ENCODE measurements at places on chromosomes 12 and 14. TPM values are rescaled to one million over a fixed set of nuclear protein-coding genes. Genes with fewer than 3 reads are reported as not detected.

The SLC5A8 gene
- 3.1 TPM for total RNA-seq

The TXNRD1 gene
- total RNA-seq: 53.3 TPM

The OR4E2 gene
- not detected for total RNA-seq

The REP15 gene
- 0.82 TPM for total RNA-seq

The DDN gene
- 0.64 TPM for total RNA-seq

The CEBPE gene
- total RNA-seq: not detected

The CISTR gene
- not detected for total RNA-seq

The ENDOU gene
- not detected for total RNA-seq

The EID3 gene
- total RNA-seq: 8.5 TPM

The WNT1 gene
- total RNA-seq: not detected

The PRIMA1 gene
- total RNA-seq: 0.73 TPM

The SLCO1A2 gene
- 5.9 TPM for total RNA-seq

The KRT75 gene
- total RNA-seq: not detected

The RNASE3 gene
- not detected for total RNA-seq

The MED6 gene
- total RNA-seq: 59.7 TPM

The LIN7A gene
- total RNA-seq: 32.6 TPM

The INHBC gene
- not detected for total RNA-seq

The PTPN6 gene
- total RNA-seq: 2.9 TPM

The NKX2-1 gene
- not detected for total RNA-seq

DNA sequence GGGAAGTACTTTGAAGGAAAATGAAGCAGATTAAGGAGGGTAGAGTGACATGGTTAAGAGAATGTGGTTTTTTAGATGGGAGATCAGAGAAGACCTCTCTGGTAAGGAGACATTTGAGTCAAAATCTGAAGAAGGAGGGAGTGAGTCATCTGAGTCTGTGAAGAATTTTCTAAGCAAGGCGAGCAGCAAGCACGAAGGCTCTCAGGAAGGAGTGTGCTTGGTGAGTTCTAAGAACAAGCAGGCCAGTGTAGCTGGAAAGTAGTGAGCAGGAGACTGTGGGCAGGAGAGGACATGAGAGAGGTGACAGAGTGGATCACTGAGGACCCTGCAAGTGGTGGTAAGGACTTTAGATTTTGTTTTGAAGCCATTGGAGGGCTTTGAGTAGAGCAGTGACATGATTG is 76.3 kb upstream of the FUT8 start:
- no peak for DNase-seq

- DNase-seq: no peak
Observed at GRCh38 chr12:28611115-28611435, 420.8 kb downstream of the CCDC91 start.

- DNase-seq: peak; percentile 0
Observed at GRCh38 chr14:41875116-41875515, 268.4 kb downstream of the LRFN5 start.

GRCh38 chr12:92062539-92063493 is 82.8 kb downstream of the BTG1 start:
- no peak for DNase-seq

DNA sequence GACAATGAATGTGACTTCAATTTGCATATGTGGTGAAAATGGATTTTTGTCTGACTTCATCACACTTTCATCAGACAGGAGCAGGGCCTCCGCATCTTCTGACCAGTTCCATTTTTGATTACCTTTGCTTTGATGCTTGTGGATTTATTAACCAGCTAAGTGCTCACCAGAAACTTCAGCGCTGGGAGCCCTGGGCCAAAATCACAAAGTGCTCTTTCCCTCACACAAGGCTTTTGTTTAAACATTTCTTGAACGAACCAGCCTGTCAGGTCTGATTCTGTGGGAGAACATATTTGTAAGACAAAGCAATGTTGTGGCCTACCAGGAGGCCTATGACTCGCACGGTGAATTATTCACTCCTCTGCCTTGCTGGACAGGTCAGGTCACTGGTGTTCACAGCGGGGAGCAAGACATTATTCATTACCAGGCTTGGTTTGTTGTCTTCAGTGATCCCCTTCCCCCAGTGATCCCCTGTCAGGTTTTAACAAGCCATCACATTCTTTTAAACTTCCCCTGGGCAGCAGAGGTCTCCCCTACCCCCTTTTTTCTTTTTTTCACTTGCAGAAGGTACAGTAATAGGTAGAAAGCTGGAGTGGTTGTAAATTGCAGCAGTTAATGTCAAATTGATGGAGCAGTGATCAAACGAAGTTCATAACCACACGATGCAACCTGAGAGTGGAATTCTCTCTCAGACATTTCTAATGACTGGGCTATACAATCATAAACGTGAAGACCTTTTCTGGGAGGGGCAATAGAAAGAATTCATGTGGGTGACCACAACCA is 167.5 kb upstream of the PRICKLE1 start:
- DNase-seq: no peak

DNA sequence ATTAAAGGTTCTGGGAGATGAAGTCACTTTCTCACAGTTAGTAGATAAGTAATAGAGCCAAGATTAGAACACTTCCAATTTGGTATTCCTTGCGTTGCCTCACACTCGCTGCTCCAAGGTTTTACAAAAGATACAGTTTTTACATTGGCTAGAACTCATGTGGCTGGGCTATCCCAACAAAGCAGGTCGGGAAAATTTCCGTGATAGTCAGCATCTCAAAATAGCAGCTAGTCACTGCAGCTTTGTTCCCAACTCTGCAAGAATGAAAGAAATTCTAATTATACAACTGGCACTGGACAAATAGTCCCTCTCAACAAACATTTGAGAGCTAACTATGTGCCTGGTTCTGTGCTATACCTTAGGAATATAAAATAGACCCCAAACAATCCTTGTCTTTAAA is 24.6 kb upstream of the PPP1R12A start:
- DNase-seq: no peak

DNA sequence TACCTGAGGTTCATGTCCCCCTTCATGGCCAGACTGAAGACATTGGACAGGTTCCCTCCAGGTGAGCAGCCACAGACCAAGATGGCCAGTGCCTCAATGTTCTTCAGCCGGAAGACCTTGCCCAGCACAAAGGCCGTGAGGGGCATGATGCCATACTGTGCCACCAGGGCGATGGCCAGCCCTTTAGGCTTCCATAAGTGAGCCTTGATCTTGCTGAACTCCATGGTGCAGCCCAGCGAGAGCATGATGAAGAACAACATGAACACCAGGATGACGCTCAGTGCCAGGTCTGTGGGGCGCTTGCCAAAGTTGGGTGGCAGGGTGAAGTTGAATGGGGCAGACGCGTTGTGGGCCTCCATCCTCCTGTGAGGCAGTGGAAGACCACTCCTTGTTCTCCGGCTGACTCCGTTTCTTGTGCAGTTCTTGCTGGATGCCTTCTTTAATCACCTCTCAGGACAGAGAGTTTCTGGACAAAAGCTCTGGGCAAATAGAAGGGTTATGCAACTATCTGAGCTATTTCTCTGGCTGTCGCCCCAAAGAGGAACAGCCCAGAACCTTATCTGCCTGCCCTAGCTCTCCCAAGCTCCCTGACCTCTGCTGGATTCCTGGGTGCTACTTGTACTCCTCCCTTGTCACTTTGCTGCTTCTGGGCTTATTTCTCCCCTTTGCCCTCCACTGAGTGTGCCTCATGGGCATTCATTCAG is at the start of gene SLC10A1:
TSS of gene SLC10A1 (minus strand) at position 445 of the 704 bp plus-strand sequence. CDS start at position 359, 86 bp downstream.
- no peak for DNase-seq

GRCh38 chr14:103628221-103628683 is 759 bp upstream of the KLC1 start:
- no peak for DNase-seq

DNA sequence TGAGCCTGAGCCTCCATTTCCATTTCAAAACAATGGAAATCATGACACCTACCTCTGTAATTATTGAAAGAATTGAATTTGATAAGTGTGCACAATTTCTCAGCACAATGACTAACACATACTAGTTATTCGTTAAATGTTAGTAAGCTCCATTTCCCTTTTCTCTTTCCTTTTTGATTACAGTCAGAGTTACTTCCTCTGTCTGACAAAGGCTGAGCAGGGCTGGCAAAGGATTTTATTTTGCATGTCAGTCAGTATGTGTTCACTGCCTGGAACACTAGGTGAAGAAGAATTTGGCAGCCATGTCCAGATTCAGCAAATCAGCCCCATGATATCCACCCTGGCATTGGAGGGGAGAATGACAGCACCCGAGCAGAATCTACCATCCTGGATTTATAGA is 12.2 kb upstream of the RHOJ start:
- no peak for DNase-seq

DNA sequence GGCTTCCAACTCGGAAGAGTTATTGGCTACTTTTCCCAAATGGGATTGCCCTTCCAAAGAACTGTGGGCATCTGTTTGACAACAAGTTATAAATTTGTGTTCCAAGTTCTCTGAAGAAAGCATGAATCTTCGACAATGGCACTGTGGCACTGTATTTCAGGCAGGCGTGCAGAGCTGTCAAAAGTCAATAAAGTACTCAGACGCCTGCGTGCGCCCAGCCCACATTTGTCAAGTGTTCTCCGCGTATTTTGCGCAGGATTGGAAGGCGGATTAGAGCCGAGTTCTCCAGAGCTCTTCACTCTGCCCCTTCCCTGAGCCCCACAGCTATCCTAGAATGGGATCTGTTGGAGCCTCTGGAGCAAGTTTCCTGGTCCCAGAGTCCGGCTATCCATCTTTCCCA is 103.2 kb downstream of the SLC25A47 start:
- no peak for DNase-seq

DNA sequence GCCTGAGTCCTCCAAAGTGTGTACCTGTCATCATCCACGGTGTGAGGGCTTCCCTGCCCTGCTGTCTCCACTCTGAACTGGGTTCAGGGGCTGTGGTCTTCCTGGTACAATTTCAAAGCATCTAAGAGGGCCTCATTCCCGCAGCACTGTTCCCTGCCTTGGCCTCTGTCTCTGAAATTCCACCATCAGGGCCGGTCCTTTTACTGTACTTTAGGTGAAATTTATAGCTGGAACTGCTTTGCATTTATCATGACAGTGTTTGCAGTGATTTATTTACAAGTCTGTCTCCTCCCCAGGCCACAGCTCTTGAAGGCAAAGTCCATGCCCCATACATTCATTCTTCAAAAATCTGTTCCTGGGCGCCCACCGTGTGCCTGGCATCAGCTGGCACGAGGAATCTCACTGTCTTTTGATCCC is 36.9 kb upstream of the NCOR2 start:
- DNase-seq: no peak

DNA sequence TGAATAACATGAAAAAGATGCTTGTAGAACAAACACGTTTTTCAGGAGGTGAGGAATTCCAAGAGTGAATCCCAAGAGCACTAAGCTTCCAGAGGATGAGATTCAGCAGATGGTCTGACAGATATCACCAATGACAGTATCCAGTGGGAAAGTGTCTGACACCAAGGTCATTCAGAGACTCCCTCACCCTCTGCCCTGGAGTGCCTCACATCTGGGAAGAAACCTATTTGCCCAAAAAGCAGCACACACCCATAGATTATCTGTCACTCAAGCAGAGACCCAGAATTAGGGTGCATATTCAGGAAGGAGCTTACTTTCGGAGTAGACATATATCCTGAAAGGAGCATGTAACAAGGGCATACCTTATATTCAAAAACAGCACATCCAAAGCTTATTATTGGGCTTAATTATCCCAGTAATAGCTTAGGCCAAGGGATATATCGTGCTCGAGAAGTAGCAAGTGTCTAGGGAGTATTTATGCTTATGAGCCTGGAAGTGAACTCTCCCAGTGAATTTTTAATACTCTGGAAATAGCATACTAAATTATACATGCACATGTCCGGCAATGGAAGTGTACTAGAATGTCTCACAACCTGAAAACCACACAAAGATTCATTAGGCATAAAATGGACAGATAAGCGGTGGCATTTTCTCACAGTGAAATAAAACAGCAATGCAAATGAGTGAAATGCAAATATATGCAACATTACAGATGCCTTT is 998.1 kb upstream of the TMEM132C start:
- DNase-seq: no peak

DNA sequence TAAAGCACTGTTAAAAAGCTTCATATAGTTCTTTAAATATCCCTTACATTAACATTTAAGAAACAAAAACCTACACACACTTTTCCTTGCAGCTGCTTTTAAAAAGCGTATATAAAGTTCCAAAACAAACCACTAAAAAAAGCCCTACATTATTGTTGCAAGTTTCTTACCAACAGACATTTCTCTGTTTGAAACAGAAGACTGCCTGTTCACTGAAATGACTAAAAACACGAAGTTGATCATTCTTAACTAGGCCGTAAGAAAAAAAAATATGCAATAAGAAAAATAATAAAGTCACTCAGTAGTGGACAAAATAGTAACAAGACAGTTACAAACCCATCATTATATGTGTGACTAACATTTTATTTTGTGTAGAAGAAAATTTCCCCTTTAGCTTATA is 37.3 kb downstream of the KIF21A start:
- DNase-seq: no peak

DNA sequence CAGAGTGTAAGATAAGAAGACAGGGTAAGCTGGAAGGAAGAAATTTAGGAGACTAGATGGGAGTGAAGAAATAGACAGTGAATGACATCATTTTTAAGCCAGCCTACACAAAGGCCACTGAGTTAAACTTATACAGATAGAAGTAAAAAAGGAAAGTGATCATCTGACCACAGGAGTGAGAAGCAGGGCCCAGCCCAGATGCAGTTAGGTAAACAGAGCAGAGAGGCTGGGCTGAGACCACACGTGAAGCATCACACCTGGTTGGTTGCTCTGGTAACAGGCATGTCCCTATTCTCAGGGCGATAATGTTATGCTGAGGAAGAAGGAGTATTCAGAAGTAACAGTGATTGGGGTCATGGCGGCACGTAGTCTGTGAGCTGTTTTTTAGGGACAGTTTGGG is 1079.4 kb downstream of the AACS start:
- no peak for DNase-seq

DNA sequence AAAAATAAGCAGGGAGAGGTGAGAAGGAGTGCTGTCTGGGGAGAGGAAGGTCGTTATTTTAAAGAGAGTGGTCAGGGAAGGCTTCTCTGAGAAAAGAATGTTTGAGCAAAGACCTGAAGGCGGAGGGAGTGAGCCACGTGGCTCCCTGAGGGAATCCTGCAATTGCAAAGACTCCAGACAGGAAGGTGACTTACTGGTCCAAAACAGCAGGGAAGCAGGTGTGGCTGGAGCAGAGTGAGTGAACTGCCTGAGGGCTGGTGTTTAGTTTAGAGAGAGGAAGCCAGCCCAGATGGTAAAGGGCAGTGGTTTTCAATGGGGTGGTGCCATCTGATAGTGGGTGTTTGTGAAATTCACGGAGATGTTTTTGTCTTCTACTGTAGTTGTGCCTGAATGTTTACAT is 58.8 kb upstream of the LTA4H start:
- no peak for DNase-seq

- no peak for DNase-seq
Observed at GRCh38 chr12:103561174-103561573, 25.9 kb upstream of the STAB2 start.

GRCh38 chr14:67068251-67068650 is 121.0 kb upstream of the GARIN2 start:
- no peak for DNase-seq

GRCh38 chr12:74129702-74130101 is 407.9 kb upstream of the ATXN7L3B start:
- no peak for DNase-seq

- no peak for DNase-seq
Observed at GRCh38 chr12:115569345-115570068, 708.0 kb downstream of the MED13L start.

GRCh38 chr14:51711505-51711904 is 59.8 kb downstream of the FRMD6 start:
- no peak for DNase-seq

- DNase-seq: no peak
Observed at GRCh38 chr12:8950221-8950527, 729 bp upstream of the M6PR start.

GRCh38 chr12:34108405-34108803 is 86.1 kb downstream of the ALG10 start:
- DNase-seq: no peak

GRCh38 chr12:12176402-12176801 is 90.4 kb downstream of the LRP6 start:
- DNase-seq: no peak
